ENCODE measurements at places on chromosomes 5 and 9. TPM values are rescaled to one million over a fixed set of nuclear protein-coding genes. Genes with fewer than 3 reads are reported as not detected.

The AKNA gene
- total RNA-seq = 4.3 TPM

The SLC25A2 gene
- not detected for total RNA-seq

The PCDHA8 gene
- 0.17 TPM for total RNA-seq

The DAPK1 gene
- total RNA-seq = 1.0 TPM

The LHX2 gene
- not detected for total RNA-seq

The CARTPT gene
- total RNA-seq = not detected

The RGS3 gene
- total RNA-seq = 20.8 TPM

The ZNF346 gene
- total RNA-seq = 12.7 TPM

The ESM1 gene
- 2.7 TPM for total RNA-seq

The LTC4S gene
- 1.3 TPM for total RNA-seq

The MAP1B gene
- total RNA-seq = 132 TPM

The TLX3 gene
- not detected for total RNA-seq

The FOXD4 gene
- total RNA-seq = 0.16 TPM

The NEURL1B gene
- total RNA-seq = 0.47 TPM

The LRRC19 gene
- not detected for total RNA-seq
